Neural progenitor cell (in vitro differentiated cells): ENCODE measurements at places on chromosomes 13 and 19.

DNA sequence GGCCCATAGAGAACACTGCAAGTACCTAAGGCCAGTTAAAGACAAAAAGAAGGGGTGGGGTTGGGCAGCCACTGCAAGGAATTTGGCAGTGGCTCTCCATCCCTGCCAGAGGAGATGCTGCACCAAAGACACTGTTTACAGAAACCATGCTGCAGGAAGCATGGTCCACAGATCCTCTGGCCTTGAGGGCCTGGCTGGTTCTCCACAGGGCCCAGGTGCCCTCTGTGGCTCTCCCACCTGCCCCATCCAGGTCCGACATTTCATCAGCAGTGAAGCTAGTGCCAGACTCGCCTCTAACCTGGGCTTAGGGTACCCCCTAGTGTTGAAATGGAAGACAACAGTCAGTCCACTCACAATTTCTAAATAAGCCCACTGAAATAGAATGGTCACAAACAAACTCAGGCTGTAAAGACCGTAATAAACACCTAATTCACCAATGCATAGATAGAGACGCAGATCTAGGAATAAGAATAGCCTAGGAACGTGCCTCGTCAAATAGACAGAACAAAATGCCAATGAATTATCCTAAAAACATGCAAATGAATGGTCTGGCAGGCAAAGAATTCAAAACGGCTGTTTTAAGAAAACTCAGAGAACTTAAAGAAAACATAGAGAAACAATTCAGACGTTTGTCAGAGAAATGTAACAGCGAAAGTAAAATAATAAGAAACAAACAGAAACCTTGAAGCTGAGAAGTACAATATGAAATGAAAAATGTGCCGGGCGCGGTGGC lies 23.3 kb downstream of the LYPD4 start:
- peak; percentile 53 for DNase-seq

DNA sequence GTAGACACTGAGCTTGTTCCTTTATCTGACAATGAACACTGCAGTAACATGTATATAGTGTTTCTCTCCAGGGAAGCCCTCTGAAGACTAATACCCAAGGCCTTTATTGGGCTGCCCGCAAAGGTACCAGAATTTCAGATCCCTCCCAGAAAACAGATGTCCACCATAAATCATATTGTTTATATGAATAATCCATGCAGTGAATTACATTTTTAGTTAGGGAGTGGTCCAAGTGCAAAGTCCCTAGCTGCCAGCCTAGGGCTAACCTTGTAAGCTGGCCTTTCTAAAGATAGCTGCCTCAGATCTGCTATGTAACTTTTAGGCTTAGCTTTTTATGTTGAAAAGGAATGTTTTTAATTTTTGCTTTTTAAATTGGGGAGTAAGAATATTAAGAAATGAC lies 44.7 kb downstream of the TDRD3 start:
- DNase-seq = no peak

- peak; percentile 41 for DNase-seq
These were observed 71.2 kb downstream of the WASF3 start for GRCh38 chr13:26628706-26629105.

- peak; percentile 46 for DNase-seq
These were observed 65.1 kb upstream of the ARHGEF7 start for GRCh38 chr13:111049791-111050538.
